ENCODE measurements at places on chromosomes 13 and 19. TPM values are rescaled to one million over a fixed set of nuclear protein-coding genes. Genes with fewer than 3 reads are reported as not detected.

ZNF714 gene
- 24.7 TPM for total RNA-seq

GZMM gene
- 47.4 TPM for total RNA-seq

MBD3L3 gene
- total RNA-seq: not detected

NLRP12 gene
- total RNA-seq: not detected

SLC10A2 gene
- not detected for total RNA-seq
